ENCODE measurements at places on chromosomes 5 and 9.

GRCh38 chr5:13945271-13945670 is 783 bp upstream of the DNAH5 start:
- DNase-seq = no peak

DNA sequence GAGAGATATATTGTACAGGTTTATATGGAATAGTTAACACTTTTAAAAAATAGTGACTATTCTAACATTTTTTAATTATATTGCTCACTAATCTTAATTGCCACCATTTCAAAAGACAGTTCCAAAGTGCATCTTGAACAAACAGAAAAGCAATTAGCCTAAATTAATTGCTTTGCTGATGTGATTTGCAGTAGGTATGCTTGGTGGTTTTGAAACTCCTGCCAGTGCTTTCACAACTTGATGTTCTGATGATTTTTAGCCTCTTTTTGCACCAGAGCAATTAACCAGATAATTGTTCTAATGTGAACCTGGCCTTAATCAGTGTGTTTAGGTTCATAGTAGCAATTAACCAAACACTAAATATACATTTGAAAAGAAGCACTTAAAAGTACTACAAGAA is 207.6 kb downstream of the FBXL17 start:
- no peak for DNase-seq

GRCh38 chr5:122352331-122352730 is 40.3 kb downstream of the SNCAIP start:
- no peak for DNase-seq

DNA sequence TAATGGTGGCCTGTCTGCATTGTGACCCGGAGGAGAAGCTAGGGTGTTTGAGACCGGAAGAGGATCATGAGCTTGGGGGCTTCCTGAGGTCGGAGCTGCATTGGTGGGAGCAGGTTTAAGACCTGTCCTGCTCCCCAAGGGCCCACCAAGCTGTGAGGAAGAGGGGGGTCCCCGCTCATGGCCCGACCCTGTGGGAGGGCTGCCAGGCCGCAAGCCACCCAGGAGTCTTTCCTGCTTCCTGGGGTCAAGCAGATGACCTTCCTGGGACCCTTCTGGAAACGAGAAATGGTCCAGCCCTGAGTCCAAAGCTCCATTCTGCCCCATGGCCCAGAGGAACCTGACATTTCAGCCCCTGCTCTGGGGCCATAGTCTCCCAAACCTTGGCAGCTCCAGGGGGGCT is 61.5 kb upstream of the RNU6ATAC start:
- no peak for DNase-seq

- no peak for DNase-seq
Observed at GRCh38 chr5:143582869-143583268, 179.4 kb upstream of the NR3C1 start.

DNA sequence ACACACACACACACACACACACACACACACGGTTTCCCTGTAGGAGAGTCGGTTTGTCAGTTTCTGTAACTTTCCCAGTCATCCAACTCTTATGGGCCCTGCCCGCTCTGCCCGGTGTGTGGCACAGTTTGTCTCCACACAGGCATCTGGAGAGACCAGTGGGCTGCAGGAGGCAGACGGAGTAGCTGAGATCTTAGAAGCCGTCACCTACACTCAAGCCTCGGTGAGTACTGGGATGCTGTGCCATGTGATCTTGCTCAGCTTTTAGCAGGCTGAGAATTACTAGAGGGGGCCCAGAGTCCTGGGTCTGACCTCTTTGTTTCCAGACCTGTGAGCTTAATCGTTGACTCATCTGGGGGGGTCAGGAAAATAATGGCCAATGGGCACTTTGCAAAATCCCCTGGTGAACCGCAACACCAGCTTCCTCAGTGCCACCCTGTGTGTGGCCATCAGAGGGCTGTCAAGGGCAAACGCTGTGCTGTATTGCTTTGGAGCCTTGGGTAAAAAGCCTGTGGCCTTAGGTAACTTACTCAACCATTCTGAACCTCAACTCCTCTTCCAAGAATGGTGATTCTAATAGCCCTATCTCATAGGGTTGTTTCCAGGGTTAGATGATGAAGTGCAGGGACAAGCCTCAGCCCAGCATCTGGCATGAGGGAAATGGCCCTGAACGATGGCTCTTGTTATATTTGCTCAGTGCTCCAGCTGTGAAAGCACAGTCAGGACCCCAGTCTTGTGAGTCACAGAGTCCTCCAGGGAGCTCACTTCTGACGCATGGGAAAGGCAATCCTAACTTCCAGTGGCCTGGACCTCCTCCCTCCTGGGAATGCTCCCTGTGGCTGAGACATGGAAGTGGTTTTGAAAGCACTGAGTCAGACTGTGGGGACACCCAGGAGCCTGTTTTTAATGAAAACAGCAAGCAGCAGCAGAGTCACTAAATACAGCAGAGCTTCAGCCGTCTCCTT is 45.6 kb downstream of the COL15A1 start:
- DNase-seq = no peak

GRCh38 chr9:86034863-86035734 is 64.3 kb downstream of the GOLM1 start:
- DNase-seq = no peak

DNA sequence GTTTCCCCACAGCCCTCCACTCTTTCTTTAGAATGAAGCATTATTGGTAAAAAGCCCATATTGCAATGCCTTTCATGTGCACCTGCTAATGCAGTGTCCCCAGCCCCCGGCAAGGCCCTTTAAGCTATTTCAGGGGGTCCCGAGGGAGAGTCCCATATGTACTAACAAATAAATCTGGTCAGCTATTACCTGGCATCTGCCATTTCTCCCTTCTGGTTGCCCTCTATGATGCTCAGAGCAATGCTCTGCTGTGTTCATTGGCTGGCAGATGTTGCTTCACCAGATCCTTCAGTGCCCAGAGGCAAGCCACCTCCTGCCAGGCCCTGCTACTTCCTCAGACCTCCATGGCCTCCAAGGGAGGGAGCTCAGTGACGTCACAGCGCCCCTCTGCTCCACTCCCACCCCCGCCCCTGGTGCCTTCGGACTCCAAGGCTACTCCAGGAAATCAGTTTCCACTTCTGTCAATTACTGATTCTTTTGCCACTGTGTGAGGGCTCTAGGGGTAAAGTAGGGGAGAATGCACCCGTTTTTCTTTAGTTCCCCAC is 201.1 kb upstream of the GLRA1 start:
- DNase-seq = no peak

GRCh38 chr5:61167382-61167781 is 5.1 kb upstream of the SMIM15 start:
- DNase-seq = no peak

All from activated CD8-positive, alpha-beta memory T cell treated with anti-CD3 and anti-CD28 coated beads for 1 hour (primary cell).